ENCODE measurements at places on chromosomes 5 and 9. TPM values are rescaled to one million over a fixed set of nuclear protein-coding genes. Genes with fewer than 3 reads are reported as not detected.

Gene FAM221B
- total RNA-seq: 1.1 TPM

Gene SPAAR
- total RNA-seq: not detected

Gene CER1
- total RNA-seq: 0.99 TPM

Gene PPP6C
- 35.2 TPM for total RNA-seq

Data from type B pancreatic cell (in vitro differentiated cells).